H9 (cell line): ENCODE measurements at places on chromosomes 4 and X.
A peak's percentile ranks its signal among the peaks of the same experiment; 100 is the strongest.

DNA sequence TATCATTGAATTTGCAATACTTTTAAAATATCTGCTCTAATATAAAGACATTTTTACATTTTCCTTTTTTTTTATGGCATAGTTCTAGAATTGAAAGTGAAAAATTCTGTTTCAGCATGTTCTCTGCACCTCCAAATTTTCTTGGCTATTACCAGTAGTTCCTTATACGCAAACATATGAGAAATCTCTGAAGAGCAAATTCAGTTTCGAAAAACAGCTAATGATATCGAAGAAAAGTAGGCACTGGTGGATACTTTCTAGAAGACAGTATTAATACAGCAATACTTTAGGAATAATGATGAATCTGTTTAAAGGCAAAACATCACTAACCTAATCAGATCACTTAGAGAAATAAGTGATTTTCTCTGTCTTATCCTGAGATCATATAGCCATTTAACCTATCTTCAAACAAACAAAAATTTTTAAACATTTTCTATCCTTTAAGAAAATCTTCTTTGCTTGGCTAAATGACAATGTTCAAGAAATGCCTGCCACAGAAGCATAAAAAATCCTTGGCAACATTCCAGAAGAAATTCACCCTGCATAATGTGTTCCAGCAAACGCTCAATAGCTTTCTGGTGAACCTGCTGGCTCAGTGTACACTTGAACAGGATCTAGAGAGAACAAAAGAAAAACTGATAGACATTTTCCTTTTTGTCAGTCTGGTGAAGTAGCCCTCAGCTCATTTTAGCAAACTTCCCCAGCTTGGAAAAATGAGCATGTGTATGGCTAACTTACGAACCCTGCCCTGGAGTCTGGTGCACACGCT is 51.2 kb upstream of the KLF3 start:
- DNase-seq: no peak

DNA sequence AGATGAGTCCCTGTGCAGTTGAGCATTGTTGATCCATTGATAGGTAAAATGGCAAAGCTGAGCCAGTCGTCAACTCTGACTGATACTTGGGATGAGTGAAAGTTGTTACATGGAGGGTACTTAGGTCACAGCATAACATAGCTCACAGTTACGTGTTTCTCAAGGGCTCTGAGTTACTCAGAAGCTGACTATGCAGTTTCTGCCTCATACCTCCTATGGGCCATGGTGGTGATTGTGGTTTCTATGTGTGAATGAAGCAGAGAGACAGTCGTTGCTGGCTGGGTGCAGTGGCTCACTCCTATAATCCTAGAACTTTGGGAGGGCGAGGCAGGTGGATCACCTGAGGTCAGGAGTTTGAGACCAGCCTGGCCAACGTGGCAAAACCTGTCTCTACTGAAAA is 30.8 kb downstream of the FRMPD3 start:
- DNase-seq: no peak

- peak; percentile 31 for DNase-seq
Measured at GRCh38 chr4:100366213-100366612, 151.6 kb downstream of the EMCN start.

GRCh38 chr4:77074381-77074831 is 1.4 kb downstream of the CCNI start:
- no peak for DNase-seq

- no peak for DNase-seq
Measured at GRCh38 chr4:183136855-183137254, 37.8 kb downstream of the WWC2 start.
